ENCODE measurements at places on chromosomes 4 and X.

GRCh38 chr4:13267091-13267490, 217.0 kb downstream of the RAB28 start:
- DNase-seq, result no peak

GRCh38 chrX:119045884-119046283, 26.9 kb upstream of the CT47C1 start:
- DNase-seq, result no peak

- peak; percentile 58 for DNase-seq
Observed at GRCh38 chrX:100368167-100368566, 41.9 kb downstream of the PCDH19 start.

DNA sequence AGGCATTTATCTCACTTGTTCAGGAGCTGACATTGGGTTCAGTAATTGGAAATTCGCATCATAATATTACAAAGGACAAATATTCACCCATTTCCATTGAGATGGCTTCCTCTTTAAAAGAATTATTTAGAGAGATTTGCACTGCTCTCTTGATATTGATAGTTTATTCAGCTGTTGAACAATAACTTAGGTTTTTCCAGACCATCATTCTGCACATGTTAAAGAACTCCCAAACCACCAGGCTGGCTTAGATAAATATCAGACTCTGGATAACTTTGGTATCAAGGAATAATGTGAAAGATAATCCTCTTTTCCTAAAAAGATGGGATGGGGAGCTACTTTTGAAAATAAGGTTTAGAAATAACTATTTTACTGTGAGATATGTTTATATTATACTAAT, 154.0 kb downstream of the GASK1B start:
- DNase-seq, result no peak

- DNase-seq, result no peak
Observed at GRCh38 chr4:158356301-158356700, 146.0 kb downstream of the TMEM144 start.

GRCh38 chr4:76691807-76692582, 205.9 kb downstream of the SOWAHB start:
- no peak for DNase-seq

- no peak for DNase-seq
Observed at GRCh38 chr4:108581083-108581482, 39.3 kb upstream of the RPL34 start.

GRCh38 chr4:105896984-105897775, 1.9 kb downstream of the NPNT start:
- no peak for DNase-seq

DNA sequence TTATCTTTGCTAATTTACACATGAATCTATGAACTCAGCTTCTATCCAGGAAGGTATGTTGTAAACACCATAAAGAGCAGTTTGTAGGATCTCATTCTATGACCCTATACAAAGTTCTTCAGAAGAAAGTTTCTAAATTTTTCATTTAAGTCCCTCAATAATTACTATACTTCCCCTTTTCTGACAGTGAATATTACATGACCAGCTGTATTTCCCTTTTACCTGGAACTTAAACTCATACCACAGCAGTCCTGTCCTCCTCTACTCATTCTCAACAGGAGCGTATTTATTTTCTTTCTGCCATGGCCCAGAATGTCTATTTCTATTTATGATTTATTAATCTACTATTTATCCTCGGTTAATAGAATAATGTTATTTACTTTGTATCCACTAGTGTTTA, 15.8 kb downstream of the RASGEF1B start:
- DNase-seq, result no peak

DNA sequence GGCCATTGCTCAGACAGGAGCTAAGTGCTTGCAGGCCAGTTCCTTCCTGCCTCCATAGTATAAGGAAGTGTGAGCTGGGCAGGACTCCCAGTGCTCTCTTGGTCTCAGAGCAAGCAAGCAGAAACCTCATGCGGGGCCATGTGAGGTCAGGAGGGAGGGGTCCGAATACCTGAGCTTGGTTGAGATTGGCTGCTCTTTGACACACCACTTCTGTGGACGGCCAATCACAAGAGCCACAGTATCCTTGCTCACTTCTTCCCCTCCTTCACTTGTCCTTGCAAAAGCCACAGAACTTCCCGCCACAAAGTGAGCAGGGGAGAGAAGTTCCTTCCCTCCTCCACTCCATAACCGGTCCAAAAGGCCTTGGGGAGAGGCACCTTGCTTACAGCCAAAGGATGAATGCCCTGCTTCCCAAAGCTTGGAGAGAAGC, 56.7 kb downstream of the PRPS1 start:
- peak; percentile 80 for DNase-seq

GRCh38 chr4:17707671-17708070, 73.8 kb downstream of the FAM184B start:
- DNase-seq, result no peak

GRCh38 chr4:40939856-40940255, 190.1 kb downstream of the NSUN7 start:
- no peak for DNase-seq
